ENCODE measurements at places on chromosomes 6 and 20. TPM values are rescaled to one million over a fixed set of nuclear protein-coding genes. Genes with fewer than 3 reads are reported as not detected.

- DNase-seq = no peak
Observed at GRCh38 chr6:37804586-37804985, 14.9 kb upstream of the ZFAND3 start.

- no peak for DNase-seq
Observed at GRCh38 chr6:96499781-96500180, 21.8 kb upstream of the UFL1 start.

GRCh38 chr20:48618631-48619030, 209.2 kb downstream of the PREX1 start:
- DNase-seq = no peak

DNA sequence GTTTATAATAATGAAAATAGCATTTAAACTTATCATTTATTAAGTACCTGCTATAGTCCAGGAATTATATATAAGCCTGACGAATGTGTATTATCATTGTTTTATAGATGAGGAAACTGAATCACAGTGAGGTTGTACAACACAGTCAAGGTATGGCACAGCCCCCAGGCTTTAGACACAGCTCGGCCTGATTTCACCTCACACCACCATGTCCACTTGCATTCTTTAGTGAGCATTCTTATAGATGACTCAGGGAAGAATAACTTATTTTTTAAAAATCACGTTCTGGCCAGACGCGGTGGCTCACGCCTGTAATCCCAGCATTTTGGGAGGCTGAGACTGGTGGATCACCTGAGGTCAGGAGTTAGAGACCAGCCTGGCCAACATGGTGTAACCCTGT, 289.0 kb downstream of the SYNE1 start:
- DNase-seq = no peak

DNA sequence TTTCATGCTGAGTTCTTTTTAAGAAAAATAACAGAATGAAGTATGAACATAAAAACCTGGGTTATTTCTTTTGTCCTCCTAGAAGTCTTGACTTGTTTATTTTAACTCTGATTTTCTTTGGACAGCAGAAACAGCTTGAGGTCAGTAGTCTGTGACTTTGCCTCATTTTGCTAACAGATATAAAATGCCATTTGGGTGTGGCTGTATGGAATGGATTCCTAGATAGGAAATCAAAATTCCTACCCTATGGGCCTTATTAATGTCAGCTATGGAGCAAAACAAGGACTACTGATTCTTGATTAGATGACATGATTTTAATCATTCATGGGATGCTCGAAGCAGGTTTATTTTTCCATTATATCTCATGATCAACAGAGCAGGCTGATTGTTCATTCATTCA, 46.8 kb upstream of the TENT5A start:
- no peak for DNase-seq

DNA sequence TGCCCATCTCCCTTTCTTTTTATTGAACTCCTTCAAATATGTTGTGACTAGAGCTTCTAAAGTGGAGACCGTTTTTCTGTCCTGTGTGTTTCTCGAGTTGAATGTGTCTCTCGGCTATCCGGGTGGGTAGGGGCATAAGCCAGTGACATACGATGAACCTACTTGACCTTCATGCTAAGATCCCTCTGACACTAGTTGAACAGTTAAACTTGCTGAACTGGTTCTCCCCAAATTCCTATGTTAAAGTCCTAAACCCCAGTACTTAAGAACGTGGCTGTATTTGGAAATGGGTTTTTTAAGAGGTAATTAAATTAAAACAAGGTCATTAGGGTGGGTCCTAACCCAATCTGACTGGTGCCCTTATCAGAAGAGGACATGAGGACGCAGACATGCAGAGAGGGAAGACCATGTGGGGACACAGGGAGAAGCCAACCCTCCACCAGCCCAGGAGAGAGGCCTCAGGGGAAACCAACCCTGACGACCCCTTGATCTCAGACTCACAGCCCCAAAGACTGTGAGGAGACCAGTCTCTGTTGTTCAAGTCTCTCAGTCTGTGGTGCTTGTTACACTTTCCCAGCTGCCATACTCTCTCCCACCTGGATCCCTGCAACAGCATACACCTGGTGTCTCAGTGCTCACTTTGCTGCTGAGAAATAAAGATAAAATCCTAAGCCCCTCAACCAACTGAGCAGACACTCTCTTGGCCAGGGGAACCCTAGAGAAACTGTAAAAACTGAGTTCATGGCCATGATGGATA, 208.4 kb downstream of the MYLK4 start:
- no peak for DNase-seq

DNA sequence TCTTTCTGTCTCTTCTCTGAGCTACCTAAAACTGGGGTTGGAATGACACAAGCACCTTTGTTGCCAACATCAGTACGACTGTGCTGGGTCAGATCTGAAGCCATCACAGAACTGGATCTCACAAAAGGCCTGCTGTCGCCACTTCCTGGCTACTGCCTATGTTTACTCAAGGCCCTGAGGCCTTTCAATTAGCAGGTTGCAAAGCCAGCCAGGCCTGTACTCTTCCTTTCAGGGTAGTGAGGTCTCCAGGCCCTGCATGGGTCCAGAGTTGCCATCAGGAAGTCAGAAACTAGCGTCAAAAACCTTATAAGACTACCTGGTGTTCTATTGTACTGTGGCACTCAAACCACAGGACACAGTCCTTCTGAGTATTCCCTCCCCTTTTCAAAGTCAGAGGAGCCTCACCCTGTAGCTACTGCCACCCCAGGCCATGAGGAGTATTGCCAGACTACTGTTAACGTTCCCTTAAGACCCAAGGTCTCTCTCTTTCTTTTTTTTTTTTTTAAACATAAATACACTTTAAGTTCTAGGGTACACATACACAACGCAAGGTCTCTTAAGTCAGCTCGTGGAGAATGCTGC, 937.4 kb upstream of the GJE1 start:
- DNase-seq = no peak

- no peak for DNase-seq
Observed at GRCh38 chr20:43442282-43442880, 15.3 kb upstream of the SRSF6 start.

GRCh38 chr6:165481921-165482320, 172.5 kb upstream of the C6orf118 start:
- DNase-seq = no peak

DNA sequence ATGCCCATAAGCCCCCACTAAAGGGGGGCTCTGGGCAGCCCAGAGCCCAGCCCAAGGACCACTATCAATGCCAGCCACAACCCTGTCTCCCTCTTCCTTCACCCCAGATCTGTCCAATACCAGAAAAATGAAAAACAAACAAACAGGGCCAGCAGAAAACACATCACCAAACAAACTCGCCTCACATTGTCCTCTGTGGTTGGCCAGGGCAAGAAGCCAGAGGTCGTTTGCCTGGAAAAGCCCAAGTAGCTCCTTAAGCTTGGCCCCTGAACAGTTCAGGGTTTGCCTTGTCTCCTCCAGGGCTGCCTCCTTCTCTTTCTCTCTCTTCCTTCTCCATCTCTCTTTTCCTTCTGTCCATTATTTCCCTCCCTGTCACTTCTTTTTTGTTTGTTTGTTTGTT, 10.1 kb upstream of the SCUBE3 start:
- no peak for DNase-seq

GRCh38 chr6:143037470-143037869, 23.2 kb upstream of the AIG1 start:
- DNase-seq = no peak

DNA sequence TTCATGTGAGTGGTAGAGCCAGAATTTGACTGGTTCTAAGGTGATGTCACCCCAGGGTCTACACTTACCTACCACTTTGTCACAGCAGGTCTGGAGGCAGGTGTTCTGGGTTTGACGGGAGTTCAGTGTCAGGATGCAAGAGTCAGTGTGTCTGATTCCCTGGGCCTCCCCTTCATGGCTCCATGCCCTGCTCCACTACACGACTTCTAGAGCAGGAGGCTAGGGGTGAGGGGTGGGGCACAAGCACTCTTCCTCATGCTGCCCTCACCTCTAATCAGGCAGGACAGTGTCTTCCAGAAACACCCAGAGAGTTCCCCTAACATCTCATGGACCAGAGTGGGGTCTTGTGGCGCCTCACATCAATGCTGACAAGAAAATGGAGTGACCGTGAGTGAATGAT, 118.2 kb downstream of the CDC5L start:
- DNase-seq = no peak

GRCh38 chr6:95543798-95544197, 33.5 kb upstream of the MANEA start:
- no peak for DNase-seq

GRCh38 chr6:152329638-152330448, 307.3 kb downstream of the SYNE1 start:
- no peak for DNase-seq

GRCh38 chr6:129661536-129662405, 48.2 kb downstream of the ARHGAP18 start:
- DNase-seq = no peak

DNA sequence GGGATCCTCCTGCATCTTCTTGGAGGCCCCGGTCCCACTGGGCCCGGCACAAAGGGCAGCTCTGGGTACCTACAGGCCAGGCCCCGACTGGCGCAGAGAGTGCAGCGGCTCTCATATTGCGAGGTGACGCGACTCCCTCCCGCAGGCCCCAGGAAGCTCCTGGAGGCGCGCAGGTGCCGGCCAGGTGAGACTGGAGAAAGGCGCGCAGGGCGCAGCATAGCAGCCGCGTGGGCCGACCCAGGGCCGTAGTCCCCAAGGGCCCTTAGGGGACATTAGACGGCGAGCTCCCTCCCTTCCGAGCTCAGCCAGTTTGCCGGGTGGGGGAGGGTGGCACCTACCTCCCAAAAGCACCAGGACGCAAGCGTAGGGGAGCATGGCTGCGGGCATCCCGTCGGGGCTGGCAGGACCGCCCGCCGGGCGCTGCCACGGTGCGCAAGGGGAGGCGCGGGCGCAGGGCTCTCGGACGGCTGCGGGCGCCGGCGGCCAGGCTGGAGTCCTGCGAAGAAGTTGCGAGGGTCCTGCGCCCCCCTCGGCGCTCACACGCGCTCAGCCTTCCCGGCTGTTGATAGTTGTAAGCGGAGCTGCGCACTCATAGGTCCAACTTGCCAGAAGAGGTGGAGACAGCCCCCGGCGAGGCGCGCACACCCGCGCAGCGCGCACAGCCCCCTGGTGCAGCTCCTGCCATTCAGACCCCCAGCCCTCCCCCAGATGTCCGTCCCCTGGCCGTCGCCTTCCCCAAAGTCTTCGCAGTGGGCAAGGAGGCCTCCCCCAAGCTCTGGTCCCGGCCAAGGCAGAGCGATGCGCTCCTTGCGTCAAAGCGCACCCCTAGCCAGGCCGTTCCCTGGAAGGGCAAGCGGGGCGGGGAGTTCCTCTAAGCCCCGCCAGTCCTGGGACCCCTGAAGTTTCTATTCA, 622 bp downstream of the APCDD1L start:
- no peak for DNase-seq

DNA sequence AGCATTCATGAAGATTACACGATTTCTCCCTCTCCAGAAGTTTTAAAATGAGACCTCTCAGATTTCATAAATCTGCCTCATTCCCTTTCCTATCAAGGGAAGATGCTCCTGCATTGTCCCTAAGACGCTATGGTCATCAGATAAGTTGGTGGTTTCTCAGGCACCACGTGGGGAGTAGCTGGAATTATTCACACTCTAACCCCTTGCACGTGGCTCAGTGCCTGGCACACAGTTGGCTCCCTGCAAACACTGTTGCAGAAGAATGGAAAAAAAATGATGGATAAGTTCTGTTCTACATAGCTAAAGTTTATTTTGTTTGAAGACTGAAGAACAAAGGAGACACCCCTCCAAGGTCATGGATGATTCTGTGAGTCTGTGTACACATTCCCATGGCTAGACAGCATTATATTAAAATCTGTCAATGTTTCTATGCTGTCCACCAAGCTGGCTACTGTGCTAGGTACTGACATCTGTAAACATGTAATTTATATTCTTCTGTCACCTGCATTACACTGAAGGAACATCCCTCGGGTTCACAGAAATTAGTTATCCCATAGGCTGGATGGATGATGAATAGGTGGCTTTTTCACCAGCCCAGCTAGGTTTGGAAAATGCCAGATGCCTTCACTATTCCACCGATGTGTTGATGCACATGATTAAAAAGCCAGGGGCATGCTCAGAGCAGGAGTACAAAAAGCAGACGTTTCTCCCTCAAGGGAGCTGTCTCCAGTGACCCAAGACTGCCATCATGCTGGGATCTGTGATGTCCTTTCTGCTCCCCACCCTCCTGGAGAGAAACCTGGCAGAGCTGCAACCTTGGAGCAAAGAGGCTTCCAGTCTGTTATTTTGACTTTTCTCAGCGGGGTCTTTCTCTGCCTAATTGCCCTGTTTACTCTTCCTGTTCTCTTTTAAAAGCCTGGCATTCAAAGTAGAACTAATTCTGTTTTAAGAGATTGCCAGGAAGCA, 610.5 kb downstream of the UTRN start:
- no peak for DNase-seq

DNA sequence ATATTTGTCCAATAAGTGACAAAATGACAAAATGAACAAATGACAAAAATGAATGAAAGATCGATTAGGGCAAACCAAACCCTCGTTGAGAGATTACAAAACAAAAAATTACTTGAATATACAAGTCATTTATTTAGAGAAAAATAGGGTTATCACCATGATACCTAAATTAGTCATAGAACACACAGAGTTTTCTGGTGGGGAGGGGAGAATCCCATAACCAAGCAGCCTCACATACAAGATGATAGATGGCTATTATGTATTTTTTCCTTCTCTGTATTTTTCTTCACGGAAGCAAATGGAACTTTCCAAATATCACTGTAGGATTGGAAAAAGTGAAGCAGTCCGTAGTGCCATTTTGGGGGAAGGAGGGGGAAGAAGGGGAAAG, 28.5 kb upstream of the BMP6 start:
- no peak for DNase-seq

GRCh38 chr20:48401359-48401758, 426.4 kb downstream of the PREX1 start:
- DNase-seq = no peak

GRCh38 chr6:148713921-148714320, 32.9 kb upstream of the UST start:
- no peak for DNase-seq

- DNase-seq = no peak
Observed at GRCh38 chr20:3195590-3196237, 8.8 kb downstream of the DDRGK1 start.

DNA sequence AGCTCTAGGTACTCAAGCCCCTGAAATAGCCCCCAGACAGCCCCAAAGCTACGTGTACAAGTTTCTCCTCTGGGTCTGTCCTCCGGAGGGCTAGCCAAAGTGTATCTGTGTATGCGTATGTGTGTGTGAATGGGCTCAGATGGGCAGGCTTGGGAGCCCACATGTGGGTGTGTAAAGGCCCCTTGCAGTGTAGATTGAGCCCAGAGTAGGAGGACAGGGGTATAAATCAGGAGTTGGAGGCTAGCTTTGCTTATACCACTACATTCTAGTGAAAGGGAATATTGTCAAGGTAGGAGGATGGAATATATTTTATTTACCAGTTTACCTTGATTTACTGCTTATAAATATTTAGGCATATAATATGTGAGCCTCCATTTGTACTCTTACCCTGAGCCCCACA, 9.0 kb upstream of the MAP3K7 start:
- DNase-seq = no peak

FAM83C gene
- total RNA-seq = not detected

LAMP5 gene
- total RNA-seq = not detected

OR2H1 gene
- not detected for total RNA-seq

DCBLD1 gene
- total RNA-seq = 6.7 TPM

MAS1 gene
- not detected for total RNA-seq

FUT9 gene
- not detected for total RNA-seq

HTR1E gene
- total RNA-seq = not detected

ISM1 gene
- total RNA-seq = not detected

EPHA7 gene
- total RNA-seq = not detected

EBF4 gene
- total RNA-seq = not detected

NOL4L gene
- total RNA-seq = 33.2 TPM

NRSN1 gene
- total RNA-seq = not detected

All from K562 (cell line).